Fibroblast of the aortic adventitia (primary cell): ENCODE measurements at places on chromosomes 7 and 10. TPM values are rescaled to one million over a fixed set of nuclear protein-coding genes. Genes with fewer than 3 reads are reported as not detected.
A peak's percentile ranks its signal among the peaks of the same experiment; 100 is the strongest.

ITGA8 gene
- 2.6 and 38.5 TPM in 2 replicates for total RNA-seq

FAM25G gene
- not detected in 2 replicates for total RNA-seq

FKBP6 gene
- total RNA-seq, result not detected in 2 replicates

ENKUR gene
- total RNA-seq, result 0.09 TPM in 1 of 2 replicates, not detected in the other

SMO gene
- total RNA-seq, result 4.2 and 24.1 TPM in 2 replicates

CDHR3 gene
- 14.0 and 19.6 TPM in 2 replicates for total RNA-seq

SPDYE2 gene
- 0.16 TPM in 1 of 2 replicates, not detected in the other for total RNA-seq

DNA sequence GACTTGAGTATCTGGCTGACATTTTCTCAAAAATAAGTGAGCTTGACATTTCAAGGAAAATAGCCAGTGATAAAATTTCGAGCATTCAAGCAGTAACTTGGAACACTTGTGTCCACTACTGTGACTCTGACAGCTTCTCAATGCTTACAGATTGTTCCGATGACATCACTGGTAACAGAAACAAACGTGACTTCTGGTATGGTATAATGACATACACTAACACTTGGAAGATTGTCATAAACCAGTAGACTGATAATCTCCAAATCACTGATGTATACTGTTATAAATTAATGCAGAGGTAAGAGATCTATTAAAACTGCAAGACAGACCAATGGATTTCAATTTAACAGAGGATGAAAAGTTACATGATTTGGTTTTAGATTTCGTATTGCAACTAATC lies 6.5 kb downstream of the MINDY3 start:
- DNase-seq, result no peak

DNA sequence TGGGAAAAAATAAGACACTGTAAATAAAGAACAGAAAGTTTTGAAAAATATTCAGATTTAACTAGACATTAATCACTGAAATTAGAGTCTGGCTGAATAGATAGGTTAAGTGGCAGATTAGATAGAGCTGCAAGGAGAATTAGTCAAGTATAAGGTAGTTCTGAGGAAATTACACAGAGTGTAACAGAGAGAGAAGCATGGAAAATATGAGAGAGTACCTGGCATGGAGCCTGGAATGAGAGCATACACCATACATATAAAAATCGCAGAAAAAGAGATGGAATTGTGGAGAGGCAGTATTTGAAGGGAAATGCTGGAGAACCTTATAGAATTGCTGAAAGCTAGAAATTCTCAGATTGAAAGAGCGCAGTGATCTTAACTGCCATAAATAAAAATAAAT lies 46.9 kb downstream of the ZNRF2 start:
- peak; percentile 49 for DNase-seq

DNA sequence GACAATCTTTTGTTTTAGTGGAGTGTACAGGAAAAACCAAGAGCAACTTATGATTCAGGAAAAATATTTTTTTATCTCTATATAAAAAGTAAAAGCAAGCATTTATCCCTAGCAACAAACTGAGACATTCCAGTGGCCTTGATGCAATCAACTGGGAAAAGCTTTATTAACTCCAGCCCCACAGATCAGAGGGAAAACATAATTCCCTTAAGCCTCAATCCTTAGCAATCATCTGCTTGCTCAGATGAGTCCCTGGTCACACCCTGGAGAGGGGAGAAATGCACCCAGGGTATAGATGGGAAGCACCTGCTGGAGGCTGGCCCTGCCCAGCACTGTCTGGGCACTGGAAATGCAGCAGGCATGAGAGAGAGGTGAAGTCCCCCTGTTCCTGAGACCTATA lies 636.6 kb downstream of the TNS3 start:
- DNase-seq, result peak; percentile 36

GRCh38 chr10:33179067-33179466 lies 155.4 kb downstream of the NRP1 start:
- no peak for DNase-seq

- DNase-seq, result no peak
Measured at GRCh38 chr10:22626784-22627183, 87.6 kb downstream of the PIP4K2A start.

DNA sequence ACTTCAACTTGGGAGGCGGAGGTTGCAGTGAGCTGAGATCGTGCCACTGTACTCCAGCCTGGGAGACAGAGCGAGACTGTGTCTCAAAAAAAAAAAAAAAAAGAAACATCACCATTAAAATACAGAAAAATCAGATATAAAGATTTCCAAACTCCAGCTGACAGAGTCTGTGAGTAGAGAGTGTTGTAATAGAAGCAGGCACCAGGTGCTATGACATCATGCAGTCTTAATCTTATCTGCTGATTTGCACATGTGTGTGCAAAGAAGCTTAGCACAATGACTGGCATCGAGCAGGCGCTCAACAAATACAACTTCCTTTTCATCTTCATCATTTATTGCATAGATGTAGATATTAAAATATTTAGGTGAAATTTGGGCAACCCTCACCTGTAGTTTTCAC lies 92.2 kb downstream of the PRKCQ start:
- DNase-seq, result no peak

- DNase-seq, result no peak
Measured at GRCh38 chr7:114986190-114987180, 64.6 kb downstream of the MDFIC start.

DNA sequence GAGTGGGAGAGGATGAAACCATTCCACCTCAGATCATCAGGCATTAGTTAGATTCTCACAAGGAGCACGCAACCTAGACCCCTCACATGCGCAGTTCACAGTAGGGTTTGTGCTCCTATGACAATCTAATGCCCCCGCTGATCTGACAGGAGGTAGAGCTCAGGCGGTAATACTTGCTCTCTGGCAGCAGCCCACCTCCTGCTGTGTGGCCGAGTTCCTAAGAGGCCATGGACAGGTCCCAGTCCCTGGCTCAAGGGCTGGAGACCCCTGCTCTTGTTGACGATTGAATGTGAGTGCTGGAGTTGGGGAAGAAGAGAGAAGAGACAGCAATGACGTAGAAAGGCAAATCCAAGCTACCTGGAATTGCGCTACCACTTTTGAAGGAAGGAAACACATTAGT lies 267.2 kb downstream of the TFEC start:
- no peak for DNase-seq

- DNase-seq, result no peak
Measured at GRCh38 chr10:116120688-116121455, 152.1 kb downstream of the GFRA1 start.

DNA sequence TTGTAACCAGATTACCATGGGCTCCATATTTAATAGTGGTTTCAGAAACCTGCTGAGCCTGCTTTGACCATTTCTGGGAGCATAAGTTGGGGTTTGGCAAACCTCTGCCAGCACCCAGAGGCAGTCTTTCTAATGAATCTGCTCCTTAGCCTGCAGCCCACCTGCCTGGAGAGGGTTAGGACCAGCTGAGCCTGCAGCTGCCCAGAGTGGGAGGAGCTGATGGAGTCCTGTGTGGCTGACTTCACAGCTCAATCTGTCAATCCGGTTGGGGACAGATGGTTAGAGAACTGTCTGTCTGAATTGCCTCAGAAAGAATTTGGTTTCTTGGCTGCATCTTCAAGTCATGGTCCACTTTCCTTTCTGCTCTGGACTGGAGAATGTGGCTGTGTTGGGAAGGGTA lies 444.6 kb downstream of the NRG3 start:
- DNase-seq, result no peak

- DNase-seq, result no peak
Measured at GRCh38 chr7:41052736-41053135, 650.2 kb downstream of the INHBA start.

DNA sequence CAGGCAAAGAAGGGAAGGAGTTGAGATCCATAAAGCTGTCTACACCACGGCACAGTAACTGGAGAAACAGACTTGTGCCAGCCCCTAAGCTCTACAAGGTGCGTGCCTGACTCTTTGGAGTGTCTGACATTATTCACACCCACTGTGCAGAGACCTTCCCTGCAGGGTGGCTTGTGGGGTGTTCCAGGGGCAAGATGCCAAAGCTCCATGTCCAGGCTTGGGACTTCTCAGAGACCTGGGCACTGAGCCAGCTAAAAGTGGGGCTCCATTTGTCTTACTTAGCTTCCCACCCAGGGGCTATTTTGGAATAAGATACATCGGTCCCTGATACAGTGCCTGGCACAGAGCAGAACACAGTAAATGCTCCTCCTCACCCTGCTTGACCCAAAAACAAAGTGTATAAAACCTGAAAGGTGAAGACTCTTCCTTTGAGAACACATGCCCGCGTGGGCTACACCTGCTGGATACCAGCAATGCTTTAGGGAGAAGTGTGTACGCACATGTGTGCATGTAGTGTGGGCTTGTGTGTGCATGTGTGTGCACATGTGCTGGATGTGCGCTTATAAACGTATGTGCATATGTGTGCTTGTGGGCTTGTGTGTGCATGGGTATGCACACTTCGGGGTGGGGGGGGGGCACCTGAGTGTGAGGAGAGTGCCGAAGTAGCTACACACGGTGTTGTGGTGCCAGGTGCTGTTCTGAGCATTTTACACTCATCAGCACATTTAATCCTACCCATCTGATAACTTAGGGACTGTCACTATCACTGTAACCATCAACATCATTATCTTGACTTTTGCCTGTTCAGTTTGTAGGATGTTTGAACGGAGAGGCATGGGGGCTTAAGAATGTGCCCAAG lies 143.0 kb downstream of the ARHGAP22 start:
- DNase-seq, result no peak

DNA sequence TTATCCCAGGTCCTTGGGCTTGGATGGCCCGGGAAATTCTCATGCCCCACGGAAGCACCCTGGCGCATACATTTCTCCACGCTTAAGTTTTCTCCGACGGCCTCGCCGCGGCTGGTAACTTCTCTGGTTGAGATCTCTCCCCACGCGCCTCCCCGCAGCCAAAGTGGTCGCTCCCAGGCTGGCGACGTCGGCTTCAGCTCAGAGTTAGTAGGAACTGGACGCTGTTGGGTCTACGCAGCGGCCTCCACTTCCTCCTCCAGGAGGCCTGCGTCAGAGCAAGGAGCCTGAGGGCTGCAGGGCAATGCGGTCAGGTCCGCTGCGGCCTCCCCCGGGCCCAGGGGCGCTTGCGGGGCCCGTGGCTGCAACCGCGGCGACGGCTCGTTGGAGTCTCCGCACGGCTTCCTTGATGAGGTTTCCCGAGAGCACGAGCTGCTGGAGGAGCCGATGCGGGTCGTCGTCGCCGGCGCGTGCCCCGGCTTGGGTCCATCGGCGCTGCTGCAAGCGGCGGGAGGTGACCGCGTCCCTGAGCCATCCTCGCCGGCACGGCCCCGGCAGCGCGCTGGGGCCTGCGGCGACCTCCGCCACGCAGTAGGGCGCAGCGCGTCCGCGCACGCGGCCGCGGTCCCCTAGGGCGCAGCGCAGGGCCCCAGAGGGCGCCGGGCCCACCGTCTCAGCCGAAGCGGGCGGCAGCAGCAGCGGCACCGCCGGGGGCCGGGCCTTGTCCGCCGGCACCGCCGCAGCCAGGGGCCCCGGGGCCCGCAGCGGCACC lies 744 bp downstream of the FRAT2 start:
- peak; percentile 48 for DNase-seq
